ENCODE measurements at places on chromosomes 6 and 20.

DNA sequence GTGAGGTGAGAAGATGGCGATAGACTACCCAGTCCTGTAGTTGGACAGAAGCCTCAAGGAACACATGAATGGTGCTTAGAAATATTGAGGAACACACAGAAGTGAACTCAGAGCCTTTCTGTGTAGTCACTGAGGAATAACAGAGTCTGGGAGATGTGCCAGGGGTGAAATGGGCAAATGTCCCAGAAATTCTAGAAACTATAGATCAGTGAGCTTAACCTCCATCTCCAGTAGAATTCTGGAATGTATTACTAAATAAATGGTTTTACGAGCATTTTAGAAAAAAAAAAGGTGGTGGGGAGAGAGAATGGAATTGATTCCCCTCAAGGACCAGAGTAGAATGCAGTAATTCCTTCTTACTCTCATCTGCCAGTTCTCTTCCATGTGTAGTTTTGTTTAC, 380.0 kb downstream of the LMBRD1 start:
- DNase-seq, result no peak

DNA sequence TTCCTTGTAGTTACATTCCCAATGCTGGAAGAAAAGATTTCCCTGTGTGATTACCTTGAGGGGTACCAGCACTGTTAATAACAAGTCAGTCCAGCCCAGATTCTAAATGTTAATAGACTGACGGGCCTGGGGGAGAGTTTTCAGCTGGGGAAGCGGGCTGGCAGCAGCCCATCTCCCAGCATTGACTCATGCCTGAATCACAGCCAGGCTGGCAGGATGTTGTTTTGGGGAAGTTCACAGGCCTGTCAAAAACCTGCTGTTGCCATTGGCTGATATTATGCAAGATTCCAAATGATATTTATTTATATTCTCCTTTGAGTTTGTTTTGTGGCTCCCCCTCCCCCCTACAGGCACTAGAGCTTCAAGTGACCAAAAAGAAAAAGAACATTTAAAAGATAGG, 213.9 kb upstream of the CNR1 start:
- no peak for DNase-seq

DNA sequence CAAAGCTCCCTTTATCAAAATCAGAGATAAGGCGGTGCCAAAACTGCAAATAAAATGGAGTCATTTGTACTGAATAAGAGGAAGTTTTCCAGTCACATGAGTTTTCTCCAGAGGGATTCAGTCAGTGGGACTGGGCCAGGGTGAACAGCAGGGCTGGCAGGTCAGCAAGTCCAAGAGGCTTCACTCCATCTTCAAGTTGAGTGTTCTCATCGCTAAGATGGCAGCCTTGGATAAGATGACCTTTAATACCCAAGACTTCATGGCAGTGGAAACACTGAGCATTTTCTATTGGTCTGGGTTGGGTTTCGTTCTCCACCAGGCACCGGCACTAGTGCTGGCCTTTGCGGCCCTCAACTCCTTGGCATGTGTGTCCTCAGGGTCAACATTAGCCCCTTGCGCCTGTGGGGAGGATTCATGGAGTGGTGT, 29.3 kb upstream of the IGF2R start:
- DNase-seq, result no peak

GRCh38 chr6:63804381-63804956, 168.9 kb downstream of the PHF3 start:
- no peak for DNase-seq

DNA sequence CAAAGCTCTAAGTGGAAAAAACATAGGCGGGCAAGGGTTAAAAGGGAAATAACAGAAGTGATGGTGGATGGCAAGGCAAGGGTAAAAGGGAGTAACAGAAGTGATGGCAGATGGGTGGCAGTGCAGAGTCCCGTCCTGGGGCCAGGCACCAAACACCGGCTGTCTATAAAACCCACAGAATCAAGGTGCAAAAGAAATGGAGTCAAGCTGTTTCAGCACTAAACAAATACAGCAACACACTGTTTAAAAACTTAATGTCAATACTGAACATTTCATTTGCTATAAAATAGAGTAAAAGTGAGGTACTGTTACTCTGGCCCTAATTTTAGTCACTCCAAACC, 87.6 kb downstream of the MAN1A1 start:
- no peak for DNase-seq

GRCh38 chr20:21516861-21517565, 3.1 kb upstream of the NKX2-2 start:
- no peak for DNase-seq

DNA sequence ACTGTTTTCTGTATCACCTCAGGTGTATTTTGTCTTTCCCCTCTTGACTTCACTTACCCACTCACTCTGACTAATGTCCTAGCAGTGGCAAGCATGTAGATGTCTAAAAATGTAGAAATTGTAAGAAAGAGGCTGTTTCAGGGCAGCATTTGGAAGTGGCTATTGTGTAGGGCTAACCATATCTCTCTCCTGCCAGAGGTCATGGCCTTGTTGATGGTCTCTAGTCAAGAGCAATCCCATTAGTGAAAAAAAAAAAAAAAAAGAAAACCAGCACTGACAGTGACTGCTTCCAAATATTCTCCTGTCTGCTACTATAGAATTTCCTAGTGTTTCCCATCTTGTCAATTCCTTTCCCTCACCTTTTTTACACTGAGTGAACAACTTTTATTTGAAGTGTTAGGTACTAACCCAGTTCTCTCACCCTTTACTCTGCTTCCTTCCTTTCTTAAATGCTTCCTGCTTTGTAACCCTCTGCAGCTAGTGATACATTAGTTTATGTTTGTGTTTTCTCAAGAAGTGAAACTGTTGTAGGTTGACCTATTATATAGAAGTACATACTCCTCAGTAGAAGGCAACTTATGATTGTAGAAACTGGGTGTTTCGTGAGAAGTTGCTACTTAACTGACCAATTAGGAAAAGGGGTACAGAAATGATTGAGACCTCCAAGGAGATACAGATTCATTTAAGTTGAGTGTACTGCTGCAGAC, 174.1 kb upstream of the PTPRK start:
- DNase-seq, result no peak

GRCh38 chr6:28124350-28124970, at the start of gene ZSCAN16:
TSS of gene ZSCAN16 (plus strand) at chr6:28124609. CDS start at chr6:28125444, 835 bp downstream.
- peak; percentile 76 for DNase-seq

DNA sequence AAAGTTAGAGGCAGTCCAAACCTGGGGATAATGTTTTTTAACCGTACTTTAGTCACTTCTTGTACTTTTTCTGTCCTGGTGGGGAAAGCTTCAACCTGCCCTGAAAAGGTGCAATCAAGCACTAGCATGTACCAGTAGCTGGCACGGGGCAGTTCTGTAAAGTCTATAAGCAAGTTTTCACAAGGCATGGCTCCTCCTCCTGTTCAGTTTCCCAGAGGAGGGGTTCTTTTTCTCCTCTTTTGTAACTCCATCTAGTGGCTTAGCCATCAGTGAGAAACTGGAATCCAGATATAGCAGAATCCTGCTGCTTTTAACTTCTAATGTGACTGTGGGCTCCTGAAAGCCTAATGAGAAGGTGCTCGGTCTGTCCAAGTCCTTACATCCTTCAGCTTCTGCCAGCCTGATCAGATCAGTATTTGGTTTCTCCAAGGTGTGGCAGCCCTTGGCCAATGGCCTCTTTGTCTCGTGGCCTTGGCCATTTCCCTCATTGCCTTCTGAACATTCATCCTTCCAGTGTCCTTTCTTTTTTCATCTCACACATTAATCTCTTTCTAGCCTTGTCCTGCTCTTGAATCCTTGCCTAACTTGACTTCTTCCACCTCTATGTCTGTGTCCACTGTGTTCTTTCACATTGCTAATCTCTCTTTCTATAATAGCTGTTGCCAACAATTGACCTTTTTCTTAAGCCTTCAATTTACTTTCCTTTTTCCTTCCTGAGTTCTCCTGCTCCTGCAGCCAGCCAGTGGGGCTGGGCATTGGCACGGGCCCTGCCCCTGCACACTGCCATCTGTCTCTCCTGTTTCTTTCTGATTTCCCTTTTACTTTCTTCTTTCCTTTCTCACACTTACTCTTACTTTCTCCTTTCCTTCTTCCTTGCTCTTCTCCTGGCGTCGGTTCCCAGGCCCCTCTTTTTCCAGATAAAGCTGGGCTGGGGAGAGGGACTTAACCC, 222.0 kb upstream of the SYNCRIP start:
- no peak for DNase-seq

DNA sequence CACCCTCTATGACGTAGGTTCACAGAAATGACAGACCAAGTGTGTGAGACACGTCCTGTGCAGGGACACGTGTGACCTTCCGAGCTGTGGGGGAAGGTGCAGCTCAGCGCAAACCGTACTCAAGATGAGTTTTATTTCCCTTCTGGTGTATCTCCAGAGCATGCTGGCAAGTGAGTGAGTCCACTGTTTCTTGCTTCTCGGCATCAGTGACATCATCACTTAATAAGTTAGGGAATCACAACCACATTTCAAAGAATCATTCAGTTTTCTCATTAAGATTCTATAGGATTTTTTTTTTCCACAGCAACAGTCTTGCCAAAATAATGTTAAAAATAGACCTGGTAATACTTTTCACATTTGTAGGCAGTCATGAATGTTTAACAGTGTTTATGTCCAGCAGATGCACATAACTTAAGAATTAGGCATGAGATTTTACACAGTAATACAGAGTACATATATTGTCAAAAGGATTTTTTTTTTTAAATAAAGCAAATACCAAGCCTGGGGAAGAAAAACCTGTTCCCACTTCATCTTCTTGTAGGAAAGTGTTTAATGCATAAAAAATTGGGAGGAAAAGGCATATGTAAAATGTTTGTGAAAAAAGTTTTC, 417.8 kb downstream of the CDC5L start:
- DNase-seq, result no peak

DNA sequence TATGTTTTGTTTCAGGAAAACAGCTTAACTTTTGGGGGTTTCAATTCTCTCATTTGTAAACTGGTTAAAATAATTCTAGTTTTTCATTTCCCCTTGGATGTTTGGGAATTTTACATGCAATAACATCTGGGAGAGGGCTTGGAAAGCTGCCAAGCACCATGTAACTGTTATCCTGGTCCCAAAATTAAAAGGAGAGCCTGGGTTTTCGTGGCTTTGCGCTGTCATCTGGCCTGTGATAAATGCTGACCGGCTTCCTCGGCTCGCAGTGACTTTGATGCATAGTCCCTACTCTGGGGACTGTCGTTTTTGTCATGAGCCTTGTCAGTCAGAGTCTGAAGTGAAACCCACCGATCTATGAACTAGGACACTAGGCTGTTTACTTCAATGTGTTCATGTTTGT, 12.2 kb downstream of the SLC35F1 start:
- DNase-seq, result no peak

DNA sequence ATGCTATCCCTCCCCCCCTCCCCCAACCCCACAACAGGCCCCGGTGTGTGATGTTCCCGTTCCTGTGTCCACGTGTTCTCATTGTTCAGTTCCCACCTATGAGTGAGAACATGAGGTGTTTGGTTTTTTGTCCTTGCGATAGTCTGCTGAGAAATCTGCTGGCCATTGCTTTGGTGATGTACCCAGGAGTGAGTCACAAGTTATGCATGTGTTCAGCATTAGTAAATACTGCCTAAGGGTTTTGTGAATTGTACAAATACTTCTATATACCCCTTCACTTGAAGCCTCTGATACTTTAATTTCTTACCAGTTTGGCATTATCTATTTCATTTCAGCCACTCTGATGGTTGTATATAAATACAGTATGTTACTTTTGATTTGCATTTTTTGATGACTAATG, 711.3 kb upstream of the GJE1 start:
- DNase-seq, result no peak

DNA sequence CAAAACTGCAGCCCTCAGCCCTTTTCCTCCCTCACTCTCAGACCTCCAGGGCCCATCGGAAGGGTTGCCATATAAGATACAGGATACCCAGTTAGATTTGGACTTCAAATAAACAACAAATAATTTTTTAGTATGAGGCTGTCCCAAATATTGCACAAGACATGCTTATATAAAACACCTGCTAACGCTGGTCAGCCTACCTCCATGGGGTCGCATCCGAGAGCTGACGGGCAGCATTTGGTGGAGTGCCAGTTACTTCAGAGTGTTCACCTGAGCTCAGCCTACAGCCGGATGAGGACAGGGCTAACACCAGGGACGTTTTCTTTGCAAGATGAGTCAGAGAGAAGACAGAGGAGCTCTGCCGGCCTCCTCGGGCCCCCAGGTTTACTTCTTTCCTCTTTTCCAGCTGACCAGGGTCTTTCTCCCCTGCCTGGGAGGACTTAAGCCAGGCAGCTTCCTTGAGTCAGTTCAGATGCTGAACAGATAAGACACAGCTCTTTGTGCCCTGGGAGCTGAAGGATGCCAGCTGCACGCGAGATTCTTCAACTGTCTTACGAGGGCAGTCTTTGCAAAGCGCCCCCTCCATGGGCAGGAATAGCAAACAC, 141.2 kb upstream of the KCNG1 start:
- DNase-seq, result no peak

- no peak for DNase-seq
Observed at GRCh38 chr6:146884728-146885127, 286.0 kb downstream of the ADGB start.

All from activated naive CD8-positive, alpha-beta T cell treated with anti-CD3 and anti-CD28 coated beads, Interleukin-2, amount 10 ng/mL, durations not matched to agents 7 days and 5 days (primary cell).